ENCODE measurements at places on chromosomes 6 and 20.

- no peak for DNase-seq
Measured at GRCh38 chr6:91487696-91488392, 901.0 kb upstream of the MAP3K7 start.

- DNase-seq = no peak
Measured at GRCh38 chr6:11606332-11606731, 68.8 kb downstream of the TMEM170B start.

DNA sequence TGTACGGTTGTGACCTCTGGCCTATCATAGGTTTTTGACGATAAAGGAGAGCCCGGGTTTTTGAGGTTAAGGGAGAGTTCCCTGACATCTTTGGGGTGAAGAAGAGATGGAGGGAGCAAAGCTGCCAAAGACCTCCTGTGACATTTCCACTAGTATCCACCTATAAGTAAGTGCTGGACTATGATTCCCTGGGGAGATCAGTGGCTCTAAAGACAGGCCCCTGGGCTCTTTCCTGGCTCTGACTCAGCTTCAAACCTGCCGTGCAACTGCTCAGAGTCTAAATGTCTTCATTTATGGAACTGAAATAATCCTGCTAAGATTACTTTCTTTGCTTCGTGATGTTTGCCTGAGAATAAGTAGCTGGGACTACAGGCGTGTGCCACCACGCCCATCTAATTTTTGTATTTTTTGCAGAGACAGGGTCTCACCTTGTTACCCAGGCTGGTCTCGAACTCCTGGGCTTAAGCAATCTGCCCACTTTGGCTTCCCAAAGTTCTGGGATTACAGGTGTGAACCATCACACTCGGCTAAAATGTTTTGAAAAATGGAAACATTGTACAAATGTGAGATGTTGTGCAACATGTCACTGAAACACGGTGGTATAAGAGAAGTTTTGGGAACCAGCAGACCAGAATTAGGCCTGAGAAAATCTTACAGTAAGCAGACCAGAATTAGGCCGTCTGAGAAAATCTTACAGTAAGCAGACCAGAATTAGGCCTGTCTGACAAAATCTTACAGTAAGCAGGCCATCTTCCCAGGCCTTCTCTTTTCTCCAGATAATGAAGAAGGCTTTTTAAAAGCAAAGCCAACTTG is 1.1 kb upstream of the PAQR8 start:
- no peak for DNase-seq

GRCh38 chr6:74690365-74690764 is 515.5 kb downstream of the COL12A1 start:
- DNase-seq = no peak

DNA sequence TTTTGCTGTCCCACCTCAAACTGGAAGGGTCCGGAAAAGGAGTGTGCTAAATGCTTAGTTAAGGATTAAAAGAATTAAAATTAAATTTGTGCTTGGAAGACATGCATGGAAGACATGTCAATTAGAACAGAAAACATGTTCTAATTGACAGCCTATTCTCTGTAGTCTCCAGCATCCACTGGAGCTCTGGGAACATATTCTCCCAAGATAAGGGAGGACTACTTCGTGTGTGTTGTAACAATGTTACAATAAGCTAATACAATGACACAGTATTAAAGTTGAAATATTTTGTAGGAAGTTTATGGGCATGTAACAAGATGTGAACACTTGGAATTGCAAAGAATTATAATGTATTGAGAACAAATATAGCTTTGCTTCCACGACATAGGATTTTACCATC is 567.4 kb upstream of the CITED2 start:
- DNase-seq = no peak

DNA sequence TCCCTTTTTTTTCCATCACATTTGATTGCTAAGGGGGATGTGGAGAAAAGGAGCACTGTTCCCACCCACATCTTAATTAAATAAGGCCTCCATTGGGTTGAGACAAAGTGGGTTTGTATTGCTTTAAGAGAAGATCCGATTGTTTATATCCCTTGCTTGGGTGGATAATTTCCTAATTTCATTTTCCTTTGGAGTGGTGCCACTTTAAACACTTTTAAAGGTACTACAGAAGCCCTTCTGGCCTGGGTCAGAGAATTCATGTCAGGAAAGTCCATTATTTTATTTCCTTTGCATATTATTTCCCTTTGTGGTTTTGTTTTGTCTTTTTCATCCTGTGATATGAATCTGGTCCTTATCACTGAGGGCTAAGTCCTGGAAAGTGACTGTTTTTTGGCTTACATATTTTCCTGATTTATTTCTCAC is 56.9 kb downstream of the PHACTR2 start:
- no peak for DNase-seq

DNA sequence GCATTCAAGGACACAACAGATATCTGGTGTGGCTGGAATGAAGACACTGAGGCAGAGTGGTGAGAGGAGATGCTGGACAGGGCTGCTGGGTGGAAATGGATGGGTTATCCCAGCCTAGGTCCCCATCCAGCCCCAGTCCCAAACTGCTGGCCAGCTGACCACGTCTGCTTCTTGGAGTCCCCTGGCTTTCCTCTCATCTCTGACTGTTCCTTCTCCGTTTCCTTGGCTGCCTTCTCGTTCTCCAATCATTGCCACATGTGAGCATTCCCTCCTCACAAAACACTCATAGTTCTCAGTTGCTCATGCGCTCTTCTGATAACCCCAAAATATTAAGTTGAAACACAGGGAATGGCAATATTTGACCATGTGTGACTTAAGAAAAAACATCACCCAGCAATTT is 31.5 kb downstream of the MAFB start:
- DNase-seq = no peak

- no peak for DNase-seq
Measured at GRCh38 chr20:33790566-33790965, 20.6 kb upstream of the CHMP4B start.

- no peak for DNase-seq
Measured at GRCh38 chr6:169802790-169803189, 51.4 kb downstream of the ERMARD start.

DNA sequence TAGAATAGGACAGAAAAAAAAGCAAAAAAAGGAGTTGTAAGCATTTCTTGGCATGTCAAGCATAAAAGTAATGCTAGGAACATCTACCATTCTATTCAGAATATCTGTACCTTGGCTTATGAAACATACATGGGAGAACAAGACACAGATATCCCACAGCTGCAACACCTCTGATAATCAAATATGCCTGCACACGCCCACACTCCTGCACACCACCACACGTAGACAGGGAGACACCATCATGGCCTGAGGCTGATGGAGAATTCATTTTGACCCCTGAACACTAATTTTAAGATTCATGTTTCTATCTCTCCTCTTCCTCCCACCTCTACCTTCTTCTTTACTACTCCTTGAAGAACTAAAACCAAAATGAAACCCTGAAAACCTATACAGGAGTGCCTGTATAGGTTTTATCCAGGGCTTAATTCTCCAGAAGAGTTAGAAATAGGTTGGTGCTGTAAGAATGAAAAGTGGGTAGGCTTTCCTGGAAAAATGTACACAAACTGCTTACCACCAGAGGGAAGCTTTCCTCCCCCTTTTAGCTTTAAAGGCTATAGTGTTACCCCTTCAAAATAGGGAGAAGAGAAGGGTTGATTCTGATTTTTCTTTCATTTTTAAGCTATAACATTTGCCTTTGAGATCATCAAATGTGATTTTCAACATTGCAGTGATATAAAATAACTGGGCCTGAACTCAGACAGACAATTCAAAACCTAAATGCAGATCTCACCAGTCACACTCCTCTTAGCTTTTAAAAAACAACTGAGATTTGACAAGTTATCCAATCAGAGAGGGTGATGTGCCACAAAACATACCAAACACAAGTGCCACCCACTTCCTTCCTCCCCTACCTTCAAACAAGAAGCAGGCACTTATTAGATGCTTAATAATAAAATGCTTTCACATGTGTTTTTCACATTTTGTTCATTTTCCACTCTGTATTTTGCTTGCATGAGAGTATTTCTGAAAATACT is 57.9 kb downstream of the ELOVL5 start:
- no peak for DNase-seq

DNA sequence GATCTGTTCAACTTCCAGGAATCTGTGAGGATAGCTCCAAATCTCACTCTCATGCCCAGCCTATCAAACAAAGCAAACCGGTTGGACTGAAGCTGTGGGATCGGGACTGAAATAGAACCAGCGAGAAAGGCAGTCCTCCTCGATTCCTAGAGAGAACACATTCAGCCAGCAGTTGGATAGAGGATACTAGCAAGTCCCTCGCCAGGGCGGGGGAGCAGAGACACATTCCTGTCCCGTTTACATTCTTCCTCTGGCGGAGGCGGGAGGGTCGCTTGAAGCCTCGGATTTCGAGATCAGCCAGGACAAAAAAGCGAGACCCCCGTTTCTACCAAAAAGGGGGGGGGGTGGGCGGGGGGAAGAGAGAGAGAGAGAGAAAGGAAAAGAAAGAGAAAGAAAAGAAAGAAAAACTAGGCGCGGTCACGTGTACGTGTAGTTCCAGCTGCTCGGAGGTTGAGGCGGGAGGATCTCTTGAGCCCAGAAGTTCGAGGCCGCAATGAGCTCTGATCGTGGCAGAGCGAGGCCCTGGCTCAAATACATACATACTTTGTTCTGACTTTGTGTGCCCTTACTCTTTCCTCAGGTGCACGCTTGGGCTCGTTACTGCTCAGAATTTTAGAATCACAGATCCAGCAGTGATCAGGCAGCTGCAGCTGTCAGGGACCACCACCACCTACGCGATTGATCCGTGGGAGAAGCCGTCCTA is 19.5 kb downstream of the ZNF311 start:
- DNase-seq = peak; percentile 93

DNA sequence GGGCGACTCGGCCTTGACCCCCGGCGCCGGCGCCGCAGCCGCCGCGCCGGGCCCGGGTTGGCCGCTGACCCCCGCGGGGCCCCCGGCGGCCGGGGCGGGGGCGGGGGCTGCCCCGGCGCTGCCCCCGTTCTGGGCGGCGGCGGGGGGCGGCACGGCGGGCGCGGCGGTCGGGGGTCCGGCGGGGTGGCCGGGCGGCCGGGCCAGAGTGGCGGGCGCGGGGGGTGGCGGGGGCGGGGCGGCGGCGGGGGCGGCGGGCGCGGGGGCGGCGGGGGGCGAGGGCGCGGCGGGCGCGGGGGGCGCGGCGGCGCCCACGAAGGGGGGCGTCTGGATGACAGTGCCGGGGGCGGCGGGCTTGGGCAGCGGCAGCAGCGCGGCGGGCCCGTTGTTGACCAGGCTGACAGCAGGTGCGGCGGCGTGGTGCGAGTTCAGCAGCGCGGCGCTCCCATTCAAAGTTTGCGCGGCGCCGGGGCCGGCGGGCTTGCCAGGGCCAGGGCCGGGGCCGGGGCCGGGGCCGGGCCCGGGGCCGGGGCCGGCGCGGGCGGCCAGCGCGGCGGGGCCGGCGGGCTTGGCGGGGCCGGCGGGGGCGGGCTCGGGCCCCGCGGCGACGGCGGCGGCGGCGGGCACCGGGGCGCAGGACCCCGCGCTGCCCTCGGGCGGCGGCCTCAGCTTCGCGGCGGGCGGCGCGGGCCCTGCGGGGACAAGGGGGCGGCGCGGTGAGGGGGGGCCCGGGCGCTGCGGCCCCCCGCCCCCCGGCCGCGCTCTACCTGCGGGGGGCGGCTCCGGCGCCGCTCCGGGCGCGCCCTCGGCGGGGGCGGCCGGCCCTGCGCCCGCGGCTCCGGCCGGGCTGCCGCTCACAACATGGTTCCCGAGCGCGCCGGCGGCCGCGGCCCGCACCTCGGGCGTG is 659 bp downstream of the TAF4 start:
- no peak for DNase-seq
